ENCODE measurements at places on chromosomes 5 and 9.

- DNase-seq: no peak
These were observed 4.9 kb downstream of the RXFP3 start for GRCh38 chr5:33941090-33941489.

GRCh38 chr5:78593465-78593864 lies 55.1 kb downstream of the LHFPL2 start:
- no peak for DNase-seq

DNA sequence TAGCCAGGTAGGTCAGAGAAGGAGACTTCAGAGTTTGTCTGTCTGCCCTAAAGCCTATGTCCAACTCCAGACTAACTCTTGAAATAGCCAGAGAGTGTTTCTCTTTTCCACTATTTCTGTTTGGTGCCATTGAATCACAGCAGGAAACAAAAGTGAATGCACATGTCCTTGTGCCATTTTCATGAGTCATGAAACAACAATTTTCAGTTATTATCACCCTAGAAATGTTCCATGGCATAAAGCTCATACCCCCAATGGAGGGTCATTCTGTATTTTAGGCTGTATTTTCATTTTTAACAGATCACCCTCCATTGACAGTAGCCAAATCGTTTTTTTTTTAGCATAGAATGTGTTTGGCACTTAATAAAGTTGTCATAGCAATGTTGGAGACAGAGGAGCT lies 124.7 kb downstream of the PAPPA start:
- no peak for DNase-seq

DNA sequence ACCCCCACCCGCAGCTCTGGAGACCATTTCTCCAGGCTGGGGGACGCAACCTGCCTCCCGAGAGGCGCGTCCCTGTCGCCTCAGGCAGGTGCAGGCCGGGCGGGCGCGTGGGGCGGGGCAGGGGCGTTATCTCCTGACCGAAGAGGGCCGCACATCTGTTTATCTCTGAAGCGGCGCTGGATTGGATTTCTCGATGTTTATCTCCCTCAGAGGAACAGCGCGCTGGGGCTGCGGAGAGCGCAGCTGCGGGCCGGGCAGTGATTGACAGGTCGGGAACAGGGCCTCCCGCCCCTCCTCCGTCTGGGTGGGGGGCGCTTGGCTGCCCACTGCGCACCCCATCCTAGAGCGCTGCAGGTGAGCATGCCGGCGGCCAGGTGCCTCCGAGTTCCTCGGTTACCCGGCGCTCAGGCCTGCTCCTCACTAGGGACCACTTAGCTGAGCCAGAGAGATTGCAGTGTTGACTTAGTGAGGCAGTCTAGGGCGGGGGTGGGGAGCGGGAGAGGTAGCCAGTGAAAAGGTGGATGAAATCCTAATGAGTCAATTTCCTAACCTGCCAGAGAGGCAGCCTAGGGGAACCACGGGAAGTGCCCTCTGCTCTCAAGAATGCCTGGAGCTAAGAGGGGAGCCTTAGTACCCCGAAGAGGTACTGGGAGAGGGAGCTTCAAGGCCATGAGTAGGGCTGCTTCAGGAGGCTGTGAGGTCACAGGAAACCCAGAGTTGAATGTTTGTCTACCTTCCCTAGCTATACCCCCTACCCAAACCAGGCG lies 39.6 kb upstream of the TIFAB start:
- no peak for DNase-seq

GRCh38 chr5:53882006-53882675 lies 321.7 kb downstream of the NDUFS4 start:
- no peak for DNase-seq

DNA sequence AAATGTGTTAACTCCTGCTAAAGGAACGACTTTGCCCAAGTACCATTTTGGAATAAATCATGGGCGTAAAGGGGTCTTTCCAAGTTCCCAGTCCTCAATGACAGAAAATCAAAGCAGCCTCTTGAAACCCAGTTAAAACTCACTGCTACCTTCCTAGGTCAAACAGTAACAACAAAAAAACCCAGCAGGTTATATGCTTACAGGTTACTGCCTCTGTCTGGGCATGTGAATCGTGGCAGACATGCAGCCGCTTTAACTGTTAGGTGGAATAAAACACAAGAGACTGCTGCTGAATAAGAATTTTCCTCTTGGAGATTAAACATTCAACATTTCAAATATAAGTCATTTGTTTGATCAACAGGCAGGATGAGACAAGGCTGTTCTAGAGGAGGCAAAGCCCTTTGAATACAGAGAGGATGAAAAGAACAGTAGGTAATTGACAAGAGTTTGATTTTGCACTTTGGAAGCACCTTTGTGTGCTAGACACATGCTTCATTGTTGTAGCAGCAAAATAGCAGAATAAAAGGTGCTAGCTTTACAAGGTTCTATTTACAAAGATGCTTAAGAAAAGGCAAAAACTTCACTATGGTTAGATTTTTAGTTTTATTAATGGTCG lies 319.4 kb downstream of the NDUFS4 start:
- no peak for DNase-seq

DNA sequence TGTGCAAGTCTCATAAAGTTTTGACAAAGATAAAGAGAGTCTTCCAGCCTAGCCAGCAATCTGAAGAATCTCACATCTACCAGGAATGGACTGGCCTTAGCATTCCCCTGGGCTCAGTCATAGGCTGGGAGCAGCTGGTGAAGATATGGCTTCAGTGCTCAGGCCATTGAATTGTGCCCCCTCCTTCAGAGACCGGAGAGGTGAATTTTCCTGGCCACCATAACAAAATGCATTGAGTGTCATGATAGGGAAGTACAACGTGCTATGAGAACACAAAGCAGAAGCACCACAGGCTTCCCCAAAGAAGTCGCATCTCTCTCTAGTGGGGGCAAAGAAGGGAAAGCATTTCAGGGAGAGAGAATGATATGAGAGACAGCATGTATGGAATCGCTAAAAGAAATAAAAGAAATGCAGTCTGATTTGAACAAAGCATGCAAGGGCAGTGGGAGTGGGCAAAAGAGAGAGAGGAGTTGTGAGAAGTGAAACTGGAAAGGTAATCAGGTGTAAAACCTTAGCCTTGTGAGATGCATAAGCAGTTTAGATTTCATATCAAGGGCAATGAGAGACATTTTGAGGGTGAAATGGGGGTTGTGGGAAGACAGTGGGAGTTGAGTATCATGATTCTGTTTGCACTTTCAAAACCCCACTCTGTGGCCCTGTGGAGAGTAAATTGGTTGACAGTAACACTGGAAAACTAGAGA lies 57.1 kb upstream of the NMUR2 start:
- DNase-seq: no peak

DNA sequence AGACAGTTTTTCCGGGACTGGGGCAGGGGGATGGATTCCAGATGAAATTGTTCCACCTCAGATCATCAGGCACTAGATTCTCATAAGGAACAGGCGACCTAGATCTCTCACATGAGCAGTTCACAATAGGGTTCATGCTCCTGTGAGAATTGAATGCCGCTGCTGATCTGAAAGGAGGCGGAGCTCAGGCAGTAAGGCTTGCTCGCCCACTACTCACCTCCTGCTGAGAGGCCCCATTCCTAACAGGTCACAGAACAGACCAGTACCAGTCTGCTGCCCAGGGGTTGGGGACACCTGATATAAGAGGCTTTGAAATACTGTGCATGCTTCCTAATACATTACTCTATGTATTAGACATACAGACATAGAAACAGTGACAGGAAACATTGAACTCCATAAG lies 41.1 kb downstream of the PTPRD start:
- no peak for DNase-seq

DNA sequence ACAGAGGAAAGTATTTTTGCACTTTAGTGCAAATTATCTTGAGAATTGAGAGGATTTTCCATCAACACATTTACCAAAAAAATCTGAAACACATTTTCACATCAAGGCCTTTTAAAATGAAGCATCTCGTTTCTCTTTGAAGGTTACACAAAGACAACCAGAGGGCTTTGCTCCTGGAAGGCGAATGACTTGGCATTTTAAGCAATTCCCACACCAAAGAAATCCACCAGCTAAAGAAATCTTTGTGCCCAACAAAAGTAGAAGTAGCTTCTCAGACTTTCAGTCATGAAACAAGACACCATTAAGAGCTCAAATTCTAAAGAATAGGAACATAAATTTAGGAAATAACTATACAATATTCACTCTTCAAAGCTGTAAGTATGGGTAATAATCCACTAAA lies 59.9 kb downstream of the HABP4 start:
- DNase-seq: no peak

DNA sequence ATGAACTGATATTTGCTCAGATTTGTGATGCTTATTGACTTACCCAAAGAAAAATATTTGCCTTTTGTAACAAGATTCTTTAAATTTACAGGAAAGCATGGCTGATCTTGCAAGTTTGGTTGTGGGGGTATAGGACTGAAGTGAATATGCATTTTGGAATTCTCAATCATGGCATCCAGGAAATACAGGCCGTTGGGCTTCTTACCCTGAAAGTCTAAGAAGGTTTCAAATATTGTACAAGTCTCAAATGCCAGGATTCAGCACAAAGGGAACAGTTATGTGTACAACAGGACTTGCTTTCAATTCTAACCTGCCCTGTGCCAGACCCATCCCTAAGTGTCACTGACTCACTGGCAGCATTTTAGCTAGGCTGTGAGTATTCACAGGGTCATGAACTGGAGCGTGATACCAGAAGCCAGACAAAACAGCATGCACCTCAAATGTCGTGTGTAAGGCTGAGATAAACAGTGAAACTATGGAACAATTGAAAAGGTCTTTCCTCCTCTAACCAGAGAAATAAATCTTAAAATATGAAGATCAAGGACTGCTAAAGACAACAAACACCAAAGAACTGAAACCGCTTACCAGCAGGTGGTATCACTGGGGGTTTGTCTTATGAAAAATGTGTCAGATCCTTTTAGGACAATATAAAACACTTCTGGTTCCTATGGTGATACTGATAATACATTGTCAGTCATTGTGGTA lies 168.6 kb upstream of the RGMB start:
- DNase-seq: no peak

GRCh38 chr9:117491491-117491890 lies 76.6 kb upstream of the ASTN2 start:
- DNase-seq: no peak

DNA sequence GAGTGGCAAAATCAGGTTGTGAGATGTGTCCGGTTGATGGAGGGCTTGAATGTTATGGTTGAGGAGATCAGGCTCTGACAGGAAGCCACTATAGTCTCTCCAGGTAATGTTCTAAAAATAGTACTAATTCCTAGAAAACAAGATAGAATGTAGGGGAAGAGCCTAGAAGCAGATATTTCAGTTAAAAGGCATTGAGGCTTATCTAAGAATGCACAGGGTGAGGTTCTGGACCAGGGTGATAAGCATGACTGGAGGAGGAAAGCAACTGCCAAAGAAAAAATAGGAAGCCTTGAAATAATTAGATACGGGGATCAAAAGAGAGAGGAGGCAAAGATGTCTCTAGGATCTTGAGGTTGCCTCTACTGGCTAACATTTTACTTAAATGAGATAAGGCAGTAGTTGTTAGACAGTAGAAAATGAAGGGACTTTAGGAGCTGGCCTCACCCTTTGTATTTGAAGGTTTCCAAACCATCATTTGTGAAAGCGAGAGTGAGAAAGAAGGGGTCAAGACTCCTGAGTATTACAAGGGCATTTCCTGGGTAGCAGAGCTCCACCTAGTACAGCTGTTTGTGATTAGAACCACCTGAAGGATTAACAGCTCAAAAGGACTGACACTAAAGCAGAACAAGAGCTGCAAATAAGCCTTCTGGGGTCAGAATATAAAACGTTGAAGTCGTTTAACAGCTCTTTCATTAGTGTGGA lies 15.4 kb upstream of the ARL15 start:
- no peak for DNase-seq

- DNase-seq: peak; percentile 16
These were observed 818.2 kb downstream of the TLR4 start for GRCh38 chr9:118522093-118523028.

DNA sequence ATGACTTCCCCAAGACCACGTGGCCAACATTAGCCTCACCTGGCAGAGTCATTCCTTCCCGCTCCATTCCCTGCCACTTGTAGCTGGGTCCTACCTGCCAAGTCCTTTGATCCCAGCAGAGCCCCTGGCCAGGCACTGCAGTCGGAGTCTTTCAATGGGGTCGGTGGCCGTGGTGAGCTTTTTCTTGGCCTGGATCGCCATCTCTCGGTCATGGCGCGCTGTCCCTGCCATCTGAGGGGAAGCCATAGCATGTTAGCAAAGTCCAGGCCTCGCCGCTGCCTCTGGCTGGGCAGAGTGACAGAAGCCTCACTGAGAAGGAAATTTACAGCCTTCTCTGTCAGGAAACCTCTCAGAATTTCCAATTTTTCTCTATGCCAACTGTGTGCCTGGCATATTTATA lies 17.5 kb downstream of the CAPSL start:
- no peak for DNase-seq

DNA sequence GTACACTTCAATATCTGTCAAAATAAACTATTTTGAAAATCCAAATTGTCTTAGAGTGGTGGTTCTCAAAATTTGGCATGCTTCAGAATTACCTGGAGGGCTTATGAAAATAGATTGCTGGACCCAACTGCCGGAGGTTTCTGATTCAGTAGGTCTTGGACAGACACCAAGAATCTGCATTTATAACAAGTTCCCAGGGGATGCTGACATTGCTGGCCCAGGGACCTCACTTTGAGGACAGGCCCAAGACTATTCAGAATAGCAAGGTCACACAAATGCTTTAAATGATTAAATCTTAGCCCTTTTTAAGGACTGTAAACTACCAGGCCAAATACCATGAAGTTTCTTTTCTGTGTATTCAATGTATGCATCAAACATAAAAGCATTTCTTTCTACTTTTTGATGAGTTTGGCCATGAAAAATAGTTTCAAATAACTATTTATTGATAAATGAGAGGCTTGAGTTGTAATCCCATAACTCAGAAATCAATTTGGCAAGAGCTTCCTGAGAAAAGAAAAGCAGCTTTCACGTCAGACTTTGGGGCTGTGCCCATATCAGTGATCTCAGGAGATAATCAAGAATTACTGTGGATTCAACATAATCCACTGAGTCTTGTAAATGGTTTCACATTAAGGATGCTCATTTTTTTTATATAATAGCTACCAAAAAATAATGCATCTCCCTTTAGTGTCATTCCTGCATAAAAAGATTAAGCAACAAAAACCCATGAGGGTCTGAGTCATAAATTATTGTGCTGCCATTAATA lies 191.4 kb downstream of the FRMD3 start:
- no peak for DNase-seq

DNA sequence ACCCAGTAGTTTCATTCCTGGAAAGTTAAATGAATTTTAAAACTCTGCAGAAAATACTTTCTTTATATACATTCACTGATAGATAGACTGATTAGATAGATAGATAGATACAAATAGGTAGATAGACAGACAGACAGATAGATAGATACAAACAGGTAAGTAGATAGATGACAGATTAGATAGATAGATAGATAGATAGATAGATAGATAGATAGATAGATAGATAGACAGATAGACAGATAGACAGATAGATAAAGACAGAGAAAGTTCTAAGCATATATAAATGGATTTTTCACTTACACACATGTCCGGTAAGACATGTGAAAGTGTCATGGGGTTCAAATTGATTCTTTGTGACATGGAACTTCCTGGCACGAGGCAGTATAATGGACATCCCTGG lies 349.7 kb downstream of the CDK5RAP2 start:
- no peak for DNase-seq
